Epithelial cell of esophagus (primary cell): ENCODE measurements at places on chromosomes 7 and 10.

DNA sequence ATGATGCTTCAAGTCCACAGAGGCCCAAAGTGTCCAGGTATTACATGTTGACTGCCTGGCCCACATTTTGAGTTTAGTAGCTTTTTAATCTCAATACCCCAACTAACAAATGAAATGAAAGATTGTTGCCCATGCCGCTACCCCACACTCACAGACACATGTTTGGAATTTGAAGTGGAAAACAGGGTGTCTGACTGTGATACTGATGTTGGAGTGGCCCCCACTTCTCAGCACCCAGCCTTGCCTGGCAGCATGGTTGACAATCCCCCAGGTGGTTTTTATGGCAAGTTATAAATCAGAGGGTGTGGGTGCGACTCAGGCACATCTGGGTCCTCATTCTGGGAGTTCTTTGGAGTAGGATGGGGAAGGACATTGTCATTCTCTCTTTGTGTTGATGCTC, 314.7 kb upstream of the ZNF32 start:
- no peak for DNase-seq

DNA sequence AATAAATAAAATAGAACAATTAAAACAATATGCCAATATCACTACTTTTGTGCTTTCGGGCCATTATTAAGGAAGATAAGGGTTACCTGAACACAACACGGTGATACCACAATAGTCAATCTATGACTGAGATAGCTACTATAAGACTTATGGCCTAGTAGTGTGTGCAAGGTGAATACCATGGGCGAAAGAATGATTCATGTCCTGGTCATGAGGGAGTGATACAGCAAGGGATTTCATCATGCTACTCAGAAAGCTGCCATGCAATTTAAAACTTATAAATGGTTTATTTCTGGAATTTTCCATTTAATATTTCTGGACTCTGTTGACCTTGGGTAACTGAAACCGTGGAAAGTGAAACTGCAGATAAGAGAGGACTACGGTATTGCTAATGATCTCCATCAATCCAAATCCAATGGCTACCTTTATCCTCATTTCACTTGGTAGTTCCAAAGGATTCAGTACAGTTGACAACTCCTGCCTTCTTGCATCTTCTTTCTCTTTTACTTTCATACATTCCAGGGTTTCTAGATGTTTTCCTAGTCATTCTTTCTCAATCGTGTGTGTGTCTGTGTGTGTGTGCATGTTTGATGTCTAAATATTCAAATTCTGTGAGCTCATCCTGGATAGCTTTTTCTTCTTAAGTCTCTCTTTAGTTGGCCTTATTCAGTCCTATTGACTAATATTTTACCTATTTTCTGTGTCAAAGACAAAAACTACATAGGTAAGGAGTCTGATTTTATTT, 100.5 kb upstream of the MAGI2 start:
- DNase-seq = peak; percentile 95

DNA sequence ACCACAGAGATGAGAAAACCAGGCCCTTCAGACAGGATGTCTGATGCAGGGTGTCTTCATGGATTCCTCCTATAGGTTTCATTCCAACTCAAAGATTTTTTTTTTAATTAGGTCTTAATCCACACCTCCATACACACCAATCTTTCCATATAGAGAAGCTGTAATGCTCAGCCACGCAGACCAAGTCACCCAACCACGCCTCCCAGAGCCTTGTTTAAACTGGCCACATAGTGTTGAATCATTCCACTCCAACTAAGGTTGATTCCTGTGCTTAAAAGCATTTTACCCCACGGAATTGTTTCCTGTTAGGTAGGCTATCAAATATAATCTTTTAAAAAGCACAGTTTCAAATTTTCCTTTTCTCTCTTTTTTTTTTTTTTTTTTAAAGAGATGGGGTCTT, 153.6 kb downstream of the TYW1B start:
- DNase-seq = peak; percentile 75

- no peak for DNase-seq
These were observed 699.5 kb downstream of the TYW1 start for GRCh38 chr7:67696124-67696523.

DNA sequence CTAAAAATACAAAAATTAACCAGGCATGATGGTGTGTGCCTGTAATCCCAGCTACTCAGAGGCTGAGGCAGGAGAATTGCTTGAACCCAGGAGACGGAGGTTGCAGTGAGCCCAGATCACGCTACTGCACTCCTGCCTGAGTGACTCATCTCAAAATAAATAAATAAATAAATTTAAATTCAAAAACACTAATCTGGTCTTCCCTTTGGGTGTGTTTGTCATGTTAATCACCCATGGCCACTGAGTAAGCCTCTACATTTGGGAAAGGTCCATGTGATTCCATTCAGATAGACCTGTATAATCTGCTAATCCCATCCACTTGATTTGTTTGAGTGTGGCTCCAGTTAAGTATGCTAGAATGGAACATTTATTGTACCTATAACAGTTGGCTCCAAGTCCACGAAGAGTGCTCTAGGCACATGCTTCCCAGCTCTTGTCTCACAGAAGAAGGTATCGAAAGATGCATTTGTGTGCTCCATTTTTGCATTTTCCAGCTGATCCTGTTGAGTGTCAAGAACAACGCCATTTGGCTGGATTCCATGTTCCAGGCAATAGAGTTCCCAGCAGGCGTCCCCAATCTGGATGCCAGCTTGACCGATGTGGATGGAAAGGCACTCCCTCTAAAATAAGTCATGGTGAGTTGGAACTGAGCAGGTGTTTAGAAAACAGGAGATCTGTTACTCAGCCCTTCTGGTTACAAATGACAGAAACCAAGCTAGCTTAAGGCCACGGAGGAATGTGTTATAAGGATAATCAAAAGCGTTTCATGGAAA, 4.0 kb downstream of the TUBAL3 start:
- DNase-seq = no peak

GRCh38 chr7:97430006-97430405, 301.9 kb upstream of the TAC1 start:
- no peak for DNase-seq
